ENCODE measurements at places on chromosomes 7 and 10. TPM values are rescaled to one million over a fixed set of nuclear protein-coding genes. Genes with fewer than 3 reads are reported as not detected.

DNA sequence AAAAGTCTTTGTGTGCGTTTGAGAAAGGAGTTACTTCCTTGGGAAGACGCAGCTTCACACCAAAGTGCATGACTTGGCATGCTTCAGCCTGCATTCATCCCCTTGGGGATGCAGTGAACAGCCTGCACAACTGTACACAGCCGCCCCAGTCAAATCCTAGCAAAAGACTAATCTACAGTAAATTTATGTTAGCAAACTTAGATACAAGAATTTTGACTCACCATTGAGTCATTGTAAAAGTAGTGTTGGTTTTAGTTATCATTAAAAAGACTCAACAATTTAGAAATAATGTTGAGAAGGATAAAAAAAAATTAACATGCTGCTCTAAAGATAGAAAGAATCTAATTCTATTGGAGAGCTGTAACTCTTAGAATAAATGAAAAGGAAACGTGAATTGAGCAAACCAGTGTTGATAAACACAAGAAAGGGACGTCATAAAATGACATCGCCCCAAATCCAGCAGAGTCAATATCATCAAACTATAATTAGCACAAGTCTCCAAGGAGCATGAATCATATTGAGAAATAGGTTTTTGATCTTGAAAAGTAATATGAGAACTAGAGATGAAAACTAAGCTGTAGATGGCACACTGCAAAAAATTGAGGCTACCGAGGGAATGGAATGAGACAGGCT is 11.9 kb upstream of the OPTN start:
- H3K4me3 ChIP-seq: no peak overlapping the region
- no peak overlapping the region for H3K27ac ChIP-seq
- H3K27me3 ChIP-seq: no peaks in the 10 kb centered on the region
- no peaks in the 10 kb centered on the region for H3K4me1 ChIP-seq
- no peak for DNase-seq
- H3K36me3 ChIP-seq: no peaks in the 10 kb centered on the region

DNA sequence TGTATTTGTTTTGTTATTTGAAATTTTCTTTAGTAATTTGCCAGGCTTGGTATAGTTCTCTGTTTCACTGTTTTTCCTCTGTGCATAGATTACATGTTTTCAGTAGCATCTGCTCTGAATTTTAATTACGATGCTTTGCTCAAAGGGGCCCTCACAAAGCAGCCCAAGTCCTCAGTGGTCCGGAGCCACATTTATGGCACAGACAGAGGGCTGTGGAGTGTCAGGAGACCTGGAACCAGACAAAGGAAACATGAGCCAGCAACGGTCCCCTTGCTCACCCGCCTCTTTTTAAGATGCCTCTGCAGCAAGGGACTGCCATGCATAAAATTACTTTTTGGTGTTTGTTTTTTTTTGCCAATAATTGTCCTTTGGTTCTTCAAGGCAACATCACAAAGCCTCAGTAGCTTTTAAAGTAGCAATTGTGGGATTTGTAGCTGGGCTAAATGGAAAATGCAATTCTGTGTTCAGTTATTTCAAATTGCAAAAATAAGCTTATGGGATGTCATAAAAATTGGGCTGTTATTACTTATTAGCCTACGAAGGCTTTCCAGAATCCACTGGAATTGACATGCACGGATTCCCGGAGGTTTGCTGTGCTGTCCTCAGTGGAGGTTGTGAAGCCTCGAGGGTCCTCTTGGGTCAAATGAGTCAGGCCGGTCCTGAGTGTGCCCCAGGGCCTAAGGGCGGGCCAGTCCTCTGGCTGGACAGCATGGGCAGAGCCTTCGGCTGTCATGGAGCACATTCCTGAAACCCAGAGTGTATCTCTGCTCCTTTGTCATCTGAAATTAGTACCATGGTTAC is 422.8 kb downstream of the GLRX3 start:
- H3K27me3 ChIP-seq: no peaks in the 10 kb centered on the region
- H3K27ac ChIP-seq: no peak overlapping the region
- H3K4me1 ChIP-seq: no peaks in the 10 kb centered on the region
- no peak overlapping the region for H3K4me3 ChIP-seq
- H3K36me3 ChIP-seq: no peaks in the 10 kb centered on the region

Gene FEZF1
- total RNA-seq: not detected

Gene FAM25G
- 0.63 TPM for total RNA-seq

DNA sequence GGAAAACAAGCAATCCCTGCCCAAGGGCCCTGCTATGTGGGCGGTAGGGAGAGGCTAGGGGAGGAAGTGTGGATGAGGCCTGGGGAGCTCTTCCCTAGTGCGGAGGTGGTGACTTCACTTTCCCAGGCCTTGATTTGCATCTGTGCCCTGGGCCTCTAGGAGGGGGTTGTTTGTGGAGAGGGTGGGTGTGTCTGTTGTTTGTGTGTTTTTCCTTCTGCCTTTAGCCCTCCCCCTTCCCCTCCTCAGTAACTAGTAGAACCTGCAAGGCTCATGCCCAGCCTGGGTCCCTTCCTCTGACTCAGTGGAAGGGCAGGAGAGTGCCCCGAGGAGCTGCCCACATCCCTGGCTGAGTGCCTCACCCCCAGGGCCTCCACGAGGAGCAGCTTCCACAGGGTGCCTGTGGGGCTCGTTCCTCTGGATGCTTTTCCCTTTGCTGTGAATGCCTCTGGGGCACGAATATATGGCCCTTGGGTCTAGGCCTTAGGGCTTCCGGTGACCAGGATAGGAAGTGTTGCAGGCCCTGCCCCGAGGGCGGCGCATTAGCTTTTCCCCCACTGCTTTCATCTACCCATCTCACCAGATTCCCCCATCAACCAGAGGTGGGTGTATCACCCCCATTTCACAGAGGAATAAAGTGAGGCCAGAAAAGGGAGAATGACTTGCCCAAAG is 89.4 kb upstream of the DUSP5 start:
- H3K27ac ChIP-seq: no peak overlapping the region
- H3K4me3 ChIP-seq: no peak overlapping the region
- DNase-seq: no peak
- H3K27me3 ChIP-seq: no peaks in the 10 kb centered on the region
- H3K36me3 ChIP-seq: no peaks in the 10 kb centered on the region

DNA sequence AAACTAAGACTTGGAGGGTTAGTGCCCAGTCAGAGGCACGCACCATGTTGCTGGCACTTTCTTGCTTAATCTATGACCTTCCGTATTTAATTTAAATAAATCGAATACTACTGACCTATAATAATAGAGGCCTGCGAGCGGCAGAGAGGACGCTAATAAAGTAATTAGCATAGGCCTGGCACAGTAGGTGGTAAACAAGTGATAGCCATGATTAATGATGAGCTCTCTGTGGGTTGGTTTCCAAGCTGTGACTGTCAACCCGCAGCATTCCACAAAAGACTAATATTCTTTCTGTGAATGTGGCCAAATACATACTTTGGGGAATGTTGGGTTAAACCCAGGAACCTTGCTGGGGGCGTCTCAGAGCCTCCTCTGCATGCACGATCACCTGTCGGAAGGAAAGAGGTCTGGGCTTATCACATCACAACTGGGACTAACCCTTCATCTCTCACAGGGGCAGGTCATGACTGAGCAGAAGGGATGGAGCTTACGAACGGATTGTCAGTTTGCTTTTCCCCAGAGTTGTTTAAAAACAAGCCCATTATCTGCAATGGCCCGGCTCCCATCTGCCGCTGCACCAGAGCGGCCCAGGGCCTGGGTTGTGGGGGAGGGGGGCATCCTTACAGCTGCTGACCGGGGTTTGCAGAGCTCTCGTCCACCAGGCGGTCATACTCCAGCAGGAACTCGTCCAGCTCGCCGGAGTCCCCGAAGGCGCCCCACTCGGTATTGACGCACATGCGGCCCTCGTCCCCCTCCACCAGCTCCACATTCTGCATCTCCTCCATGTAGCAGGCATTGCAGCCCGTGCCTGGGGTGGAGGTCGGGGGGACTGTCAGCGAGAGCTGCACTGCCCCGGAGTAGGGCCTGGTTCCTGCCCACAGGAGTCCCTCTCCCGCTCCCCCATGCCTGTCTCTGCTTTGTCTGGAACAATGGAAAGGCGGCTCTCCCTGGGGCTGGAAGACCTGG is 6.2 kb upstream of the MYL7 start:
- no peaks in the 10 kb centered on the region for H3K36me3 ChIP-seq
- H3K27ac ChIP-seq: no peak overlapping the region
- H3K27me3 ChIP-seq: no peaks in the 10 kb centered on the region
- no peak overlapping the region for H3K4me3 ChIP-seq
- DNase-seq: no peak

DNA sequence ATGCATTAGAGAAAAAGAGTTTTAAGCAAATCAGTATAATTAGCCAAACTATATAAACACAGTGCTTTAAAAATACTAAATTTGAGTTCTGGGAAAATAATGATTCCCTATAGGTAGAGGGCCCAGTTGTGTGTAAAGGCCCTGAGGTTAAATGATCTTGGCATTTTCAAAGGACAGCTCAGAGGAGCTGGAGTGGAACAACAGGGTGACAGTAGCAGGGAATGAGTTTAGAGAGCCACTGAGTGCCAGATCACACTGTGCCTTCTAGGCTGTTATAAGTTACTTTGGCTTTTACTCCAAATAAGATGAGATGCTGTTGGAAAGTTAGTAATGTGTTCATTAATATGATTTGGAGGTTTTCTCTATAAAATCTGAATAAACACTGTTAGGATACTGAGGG is 34.6 kb downstream of the VWDE start:
- DNase-seq: no peak
- no peaks in the 10 kb centered on the region for H3K36me3 ChIP-seq
- H3K4me1 ChIP-seq: no peaks in the 10 kb centered on the region
- H3K27ac ChIP-seq: no peak overlapping the region

Gene EPO
- not detected for total RNA-seq

- no peaks in the 10 kb centered on the region for H3K4me1 ChIP-seq
- no peaks in the 10 kb centered on the region for H3K27me3 ChIP-seq
- H3K27ac ChIP-seq: no peak overlapping the region
- no peak overlapping the region for H3K4me3 ChIP-seq
- DNase-seq: no peak
Measured at GRCh38 chr10:102537367-102537766, 33.6 kb downstream of the SUFU start.

DNA sequence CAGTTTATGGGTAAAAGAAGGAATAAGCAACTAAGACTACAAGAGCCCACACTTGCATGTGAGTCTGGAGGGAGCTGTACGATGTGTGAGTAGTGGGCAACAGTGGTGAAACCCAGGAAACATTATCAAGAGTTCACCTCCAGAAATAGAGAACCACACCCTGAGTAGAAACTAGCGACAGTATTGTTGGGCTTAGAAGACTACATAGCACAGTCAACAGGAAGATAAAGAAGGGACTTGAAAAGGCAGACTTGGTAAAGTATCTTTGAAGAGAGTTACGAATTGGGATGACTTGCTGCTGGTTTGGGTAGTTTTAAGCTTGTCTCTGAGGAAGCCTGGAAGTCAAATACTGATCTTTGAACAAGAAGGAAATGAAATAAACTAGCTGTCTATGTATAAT is 223.2 kb upstream of the GNAI1 start:
- DNase-seq: no peak
- H3K27ac ChIP-seq: no peak overlapping the region
- no peaks in the 10 kb centered on the region for H3K36me3 ChIP-seq
- H3K27me3 ChIP-seq: no peaks in the 10 kb centered on the region
- peaks cover 3% of the 10 kb centered on the region for H3K4me1 ChIP-seq
- H3K4me3 ChIP-seq: no peak overlapping the region

Gene MRPL32
- total RNA-seq: 68.0 TPM

Gene VGF
- total RNA-seq: 0.18 TPM

Gene KEL
- total RNA-seq: 0.08 TPM

- peak overlapping the region; percentile 86 for H3K27ac ChIP-seq
- H3K4me3 ChIP-seq: no peak overlapping the region
- H3K4me1 ChIP-seq: peaks cover 52% of the 10 kb centered on the region
- H3K36me3 ChIP-seq: no peaks in the 10 kb centered on the region
- H3K27me3 ChIP-seq: no peaks in the 10 kb centered on the region
Measured at GRCh38 chr7:101626069-101626671, 2.9 kb downstream of the MYL10 start.

DNA sequence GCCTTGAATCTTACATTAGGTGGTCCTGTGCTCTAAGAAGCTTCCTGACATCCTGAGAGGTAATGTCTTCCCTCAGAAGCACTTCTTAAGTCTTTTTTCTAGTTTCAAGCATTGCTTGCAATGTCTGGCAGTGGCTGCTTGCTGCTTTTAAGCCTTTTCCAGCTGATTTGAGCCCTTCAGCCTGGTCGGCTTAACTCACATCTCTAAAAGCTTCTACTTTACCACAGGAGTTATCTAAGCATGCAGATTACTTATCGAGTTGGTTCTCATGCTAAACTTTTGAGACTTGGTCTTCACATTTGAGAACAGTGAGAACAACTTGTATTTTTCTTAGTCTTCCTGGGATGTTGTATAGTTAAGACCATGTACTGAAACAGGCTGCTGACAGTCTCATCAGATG is 3.9 kb downstream of the LRMDA start:
- H3K27ac ChIP-seq: no peak overlapping the region
- DNase-seq: no peak
- H3K36me3 ChIP-seq: no peaks in the 10 kb centered on the region
- H3K4me3 ChIP-seq: no peak overlapping the region

DNA sequence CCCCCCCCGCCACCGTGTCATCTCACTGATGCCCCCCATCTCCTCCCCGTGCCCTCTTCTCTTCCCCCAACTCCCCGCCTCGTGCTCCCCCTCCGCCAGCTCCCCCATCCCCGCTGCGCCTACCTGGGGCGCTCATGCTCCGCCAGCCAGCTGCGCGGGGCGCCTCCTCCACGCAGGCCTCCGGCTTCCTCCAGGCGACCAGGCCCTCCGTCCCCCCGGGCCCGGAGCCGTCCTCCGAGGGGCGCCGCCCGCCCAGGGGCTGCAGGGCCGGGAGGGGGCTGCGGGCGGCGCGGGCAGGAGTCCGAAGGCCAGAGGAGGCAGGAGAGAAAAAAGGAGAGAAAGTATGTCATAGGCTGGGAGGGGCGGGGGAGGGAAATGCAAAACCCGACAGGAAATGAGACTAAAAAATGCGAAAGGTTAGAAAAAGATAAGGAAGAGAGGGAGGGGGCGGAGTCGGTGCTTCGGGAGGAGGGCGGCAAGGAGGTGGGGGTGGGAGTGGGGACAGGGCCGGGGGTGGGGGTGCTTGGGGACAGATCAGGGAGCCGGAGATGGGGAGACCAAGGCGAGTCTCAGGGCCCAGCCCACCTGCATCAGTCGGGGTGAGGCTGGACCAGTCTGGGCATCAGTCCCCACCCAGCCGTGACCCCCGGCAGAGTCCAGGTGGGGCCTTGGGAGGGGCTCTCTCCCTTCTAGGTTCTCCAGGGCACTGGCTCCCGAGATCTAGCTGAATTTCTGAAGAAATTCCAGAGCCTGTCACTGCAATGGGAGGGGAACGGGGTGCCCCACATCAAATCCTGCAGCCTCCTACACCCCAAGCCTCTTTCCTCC is at the start of gene CARD11:
TSS of gene CARD11 (minus strand) at position 324 of the 828 bp plus-strand sequence. CDS start 85,361 bp downstream, outside the sequence.
- H3K4me1 ChIP-seq: no peaks in the 10 kb centered on the region
- H3K4me3 ChIP-seq: no peak within 1 kb of the TSS
- DNase-seq: no peak
- H3K27ac ChIP-seq: no peak within 1 kb of the TSS
- H3K36me3 ChIP-seq: no peaks in the 10 kb centered on the region
- no peaks in the 10 kb centered on the region for H3K27me3 ChIP-seq

Gene MICALL2
- 1.1 TPM for total RNA-seq

Gene AFAP1L2
- total RNA-seq: 2.2 TPM

GRCh38 chr7:111126987-111127386 is 36.1 kb downstream of the LRRN3 start:
- H3K4me1 ChIP-seq: no peaks in the 10 kb centered on the region
- H3K27me3 ChIP-seq: no peaks in the 10 kb centered on the region
- no peak overlapping the region for H3K4me3 ChIP-seq
- no peak for DNase-seq

Gene RET
- total RNA-seq: not detected

Gene CDK14
- 67.6 TPM for total RNA-seq

All from SJCRH30 (cell line).